Activated CD4-positive, alpha-beta T cell treated with anti-CD3 and anti-CD28 coated beads, Interleukin-2, amount 10 ng/mL, durations not matched to agents 7 days and 5 days (primary cell): ENCODE measurements at places on chromosomes 12 and 14. TPM values are rescaled to one million over a fixed set of nuclear protein-coding genes. Genes with fewer than 3 reads are reported as not detected.

GRCh38 chr12:5507944-5508343, 76.0 kb downstream of the NTF3 start:
- peaks cover 7% of the 10 kb centered on the region for H3K27me3 ChIP-seq
- no peak overlapping the region for H3K27ac ChIP-seq
- H3K4me3 ChIP-seq, result no peak overlapping the region
- H3K4me1 ChIP-seq, result no peaks in the 10 kb centered on the region
- H3K36me3 ChIP-seq, result no peaks in the 10 kb centered on the region
- DNase-seq, result no peak

The KRT79 gene
- total RNA-seq, result not detected

DNA sequence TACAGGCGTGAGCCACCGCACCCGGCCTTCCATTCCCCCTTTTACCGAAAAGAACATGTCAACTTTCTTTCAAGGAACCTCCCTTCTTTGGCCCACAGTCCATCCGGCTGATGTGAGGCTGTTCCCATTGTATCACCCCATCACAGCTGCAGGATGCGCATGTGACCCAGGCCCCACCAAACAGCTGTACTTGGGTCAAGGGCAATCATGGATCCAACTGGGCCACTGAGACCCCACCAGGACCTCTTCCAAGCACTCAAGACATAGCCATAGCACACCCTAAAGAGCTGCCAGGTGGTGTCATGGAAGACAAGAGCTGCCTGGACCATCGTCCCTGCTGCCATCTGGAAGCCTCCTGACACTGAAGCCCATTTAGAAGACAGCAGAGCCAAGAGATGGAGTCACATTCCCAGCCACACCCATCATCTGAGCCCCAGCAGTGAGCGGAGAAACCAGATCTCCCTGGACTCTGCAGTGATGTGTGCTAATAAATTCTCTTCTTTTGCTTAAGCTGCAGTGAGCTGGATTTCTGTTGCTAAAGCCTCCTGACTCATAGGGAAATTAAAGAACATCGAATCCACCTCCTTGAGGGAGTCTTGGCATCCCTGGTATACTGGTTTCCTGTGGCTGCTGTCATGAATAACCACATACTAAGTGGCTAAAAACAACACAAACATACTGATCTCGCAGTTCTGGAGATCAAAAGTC, 105.6 kb downstream of the KSR2 start:
- H3K4me1 ChIP-seq, result no peaks in the 10 kb centered on the region
- peaks cover 4% of the 10 kb centered on the region for H3K27me3 ChIP-seq
- H3K27ac ChIP-seq, result no peak overlapping the region
- H3K4me3 ChIP-seq, result no peak overlapping the region

The DPY19L2 gene
- 0.27 TPM for total RNA-seq

DNA sequence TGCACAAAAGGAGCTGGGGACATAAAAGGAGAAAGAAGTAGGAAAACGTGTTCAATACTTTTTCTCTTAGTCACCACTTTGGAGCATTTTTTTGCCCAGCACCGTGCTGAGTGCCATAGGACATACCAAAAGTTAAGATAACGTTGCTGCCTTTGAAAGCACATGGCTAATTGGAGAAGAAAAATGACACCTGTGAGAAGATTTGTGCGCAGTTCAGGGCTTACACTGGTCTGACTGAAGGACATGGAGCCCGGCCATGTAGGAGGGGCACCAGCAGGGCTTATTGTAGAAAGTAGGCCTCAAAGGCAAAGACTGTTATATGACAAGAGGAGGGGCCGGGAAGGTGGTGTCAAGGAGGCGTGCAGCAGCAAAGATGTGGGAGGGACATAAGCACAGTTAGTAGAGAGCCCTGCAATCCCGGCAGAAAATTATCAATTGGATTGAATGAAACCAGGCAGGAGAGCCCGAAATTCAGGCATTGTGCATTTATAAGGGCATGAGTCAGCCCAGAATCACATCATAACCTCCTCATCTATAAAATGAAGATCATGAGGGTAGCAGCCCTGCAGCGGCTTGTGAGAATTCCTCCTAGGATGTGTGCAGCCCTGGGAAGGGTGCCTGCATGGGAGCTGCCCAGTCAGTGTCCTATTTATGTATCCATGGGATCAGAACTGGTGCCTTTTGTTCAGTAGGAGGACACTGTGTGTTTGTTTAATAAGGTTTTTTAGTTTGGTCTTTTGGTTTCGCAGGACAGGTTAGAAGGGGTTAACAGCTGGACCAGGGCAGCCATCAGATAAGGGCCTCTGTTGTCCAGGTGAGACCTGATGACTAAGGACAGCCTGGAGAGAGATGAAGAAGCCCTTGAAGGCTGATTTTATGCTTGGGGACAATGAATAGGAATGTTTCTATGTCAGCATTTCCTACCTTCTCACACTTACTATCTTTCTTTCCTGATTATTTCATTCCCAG, 122.4 kb downstream of the GPR135 start:
- H3K27me3 ChIP-seq, result no peaks in the 10 kb centered on the region
- H3K4me3 ChIP-seq, result no peak overlapping the region
- H3K27ac ChIP-seq, result no peak overlapping the region
- H3K4me1 ChIP-seq, result no peaks in the 10 kb centered on the region
- DNase-seq, result no peak
